ENCODE measurements at places on chromosomes 2 and 18. TPM values are rescaled to one million over a fixed set of nuclear protein-coding genes. Genes with fewer than 3 reads are reported as not detected.

APOB gene
- under 0.01 TPM for total RNA-seq

RPRM gene
- total RNA-seq = not detected

RAX gene
- not detected for total RNA-seq

C18orf54 gene
- total RNA-seq = 2.0 TPM

GAD1 gene
- 0.34 TPM for total RNA-seq

ZNF804A gene
- total RNA-seq = not detected
